GM12864 (cell line): ENCODE measurements at places on chromosomes 7 and 10.

GRCh38 chr7:33792041-33792440 lies 113.3 kb upstream of the BMPER start:
- DNase-seq = no peak

DNA sequence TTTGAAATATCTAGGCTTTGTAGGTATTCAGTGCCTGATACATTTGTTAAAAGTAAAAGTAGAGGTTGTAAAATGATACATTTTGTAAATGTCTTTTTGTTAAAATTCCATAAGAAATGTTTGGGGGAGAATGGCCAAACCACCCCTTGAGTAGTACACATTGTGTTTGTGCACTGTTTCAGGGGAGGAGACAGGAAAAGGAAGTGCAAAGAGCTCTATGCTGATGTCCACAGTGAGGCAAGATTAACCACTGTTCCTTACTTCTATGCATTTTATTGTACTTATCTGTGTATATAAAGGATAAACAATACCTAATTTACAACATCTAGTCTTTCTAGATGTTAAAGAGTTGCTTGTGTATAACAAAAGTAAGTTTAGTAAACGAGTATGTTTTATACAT lies 7.4 kb upstream of the CYCS start:
- DNase-seq = no peak

GRCh38 chr7:49878089-49878488 lies 104.7 kb downstream of the VWC2 start:
- DNase-seq = no peak

GRCh38 chr10:73810735-73811465 lies 498 bp downstream of the NDST2 start:
- DNase-seq = no peak

DNA sequence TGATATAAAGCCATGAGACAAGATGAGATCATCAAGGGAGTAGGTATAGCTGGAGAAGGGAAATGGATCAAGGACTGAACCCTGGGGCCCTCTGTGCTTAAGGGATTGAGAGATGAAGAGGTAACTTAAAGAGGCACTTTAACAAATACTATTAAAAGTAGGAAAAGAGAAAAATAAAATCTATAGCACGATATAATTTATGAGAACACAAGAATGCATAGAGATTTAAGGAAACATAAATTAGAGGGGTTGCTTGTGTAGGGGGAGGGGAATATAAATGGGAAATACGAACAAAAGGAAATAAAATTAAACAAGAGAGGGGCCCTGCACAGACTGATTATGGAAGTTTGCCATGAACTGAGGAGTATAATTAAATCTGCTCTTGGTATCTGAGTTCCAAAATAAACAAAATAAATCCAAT lies 15.6 kb upstream of the LRRC17 start:
- DNase-seq = no peak
